ENCODE measurements at places on chromosomes 6 and 20.

DNA sequence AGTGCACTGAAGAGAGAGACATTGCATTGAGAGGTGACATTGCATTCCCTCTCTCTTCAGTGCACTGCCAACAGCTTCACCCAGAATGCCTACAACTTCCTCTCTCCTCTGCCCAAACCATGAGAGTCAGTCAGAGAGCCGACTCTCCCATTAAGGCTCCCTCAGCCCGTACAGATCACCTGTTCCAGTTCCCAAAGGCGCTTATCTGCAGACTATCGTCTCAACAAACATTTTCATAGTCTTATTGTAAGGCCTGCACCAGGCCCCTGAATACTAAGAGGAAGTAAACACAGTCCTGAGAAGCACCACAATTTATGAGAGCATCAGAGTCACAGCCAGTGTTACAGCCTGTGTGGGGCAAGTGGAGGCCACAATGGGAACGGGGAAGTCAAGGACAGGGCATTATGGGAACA, 53.7 kb downstream of the GFOD1 start:
- no peak for DNase-seq

DNA sequence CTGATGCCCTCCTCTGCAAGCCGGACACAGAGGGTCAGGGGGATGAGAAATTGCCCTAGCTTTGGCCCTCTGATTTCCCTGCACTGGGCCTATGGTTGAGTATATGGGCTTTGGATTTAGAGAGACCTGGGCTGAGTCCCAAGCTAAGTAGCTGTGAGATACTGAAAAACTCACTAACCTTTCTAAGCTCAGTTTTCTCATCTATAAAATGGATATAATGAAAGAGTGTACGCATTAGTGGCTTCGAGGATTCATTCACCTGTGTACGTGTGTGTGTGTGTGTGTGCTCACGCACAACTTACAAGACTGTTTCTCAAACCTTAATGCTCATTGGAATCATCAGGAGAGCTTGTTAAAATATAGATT, 12.7 kb upstream of the RBPJL start:
- no peak for DNase-seq

DNA sequence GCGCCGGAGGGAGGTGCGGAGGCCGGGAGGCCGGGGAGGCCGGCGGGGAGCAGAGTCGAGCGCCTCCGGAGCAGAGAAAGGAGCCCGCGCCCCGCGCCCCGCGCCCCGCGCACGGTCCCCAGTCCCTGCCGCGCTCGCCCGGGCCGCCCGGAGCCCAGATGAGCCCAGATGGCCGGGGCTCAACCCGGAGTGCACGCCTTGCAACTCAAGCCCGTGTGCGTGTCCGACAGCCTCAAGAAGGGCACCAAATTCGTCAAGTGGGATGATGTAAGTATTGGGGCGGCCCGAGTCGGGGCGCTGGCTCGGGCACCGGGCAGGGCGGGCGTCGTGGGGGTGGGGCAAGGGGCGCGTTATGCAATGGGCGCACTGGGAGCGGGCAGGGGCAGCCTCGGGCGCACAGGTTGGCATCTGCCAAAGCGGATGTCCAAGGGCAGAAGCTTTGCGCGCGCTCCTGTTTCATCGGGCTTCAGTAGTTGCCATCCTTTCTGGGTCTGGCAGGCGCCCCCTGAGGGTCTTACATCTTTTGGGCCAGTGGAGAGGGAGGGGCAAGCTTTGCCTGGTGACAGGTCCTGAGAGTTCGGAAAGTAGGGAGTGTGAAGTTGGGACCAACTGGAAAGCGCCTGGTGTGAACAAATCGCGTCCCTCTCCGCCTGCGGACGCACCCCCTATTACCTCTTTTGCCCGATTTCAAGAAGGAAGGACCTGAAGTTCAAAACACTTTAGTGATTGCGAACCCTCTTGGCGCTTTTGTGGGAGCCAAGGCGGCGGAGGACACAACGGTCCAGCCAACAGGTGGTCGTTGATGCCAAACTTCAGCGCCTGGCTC, 631 bp downstream of the PLCB1 start:
- DNase-seq, result no peak

DNA sequence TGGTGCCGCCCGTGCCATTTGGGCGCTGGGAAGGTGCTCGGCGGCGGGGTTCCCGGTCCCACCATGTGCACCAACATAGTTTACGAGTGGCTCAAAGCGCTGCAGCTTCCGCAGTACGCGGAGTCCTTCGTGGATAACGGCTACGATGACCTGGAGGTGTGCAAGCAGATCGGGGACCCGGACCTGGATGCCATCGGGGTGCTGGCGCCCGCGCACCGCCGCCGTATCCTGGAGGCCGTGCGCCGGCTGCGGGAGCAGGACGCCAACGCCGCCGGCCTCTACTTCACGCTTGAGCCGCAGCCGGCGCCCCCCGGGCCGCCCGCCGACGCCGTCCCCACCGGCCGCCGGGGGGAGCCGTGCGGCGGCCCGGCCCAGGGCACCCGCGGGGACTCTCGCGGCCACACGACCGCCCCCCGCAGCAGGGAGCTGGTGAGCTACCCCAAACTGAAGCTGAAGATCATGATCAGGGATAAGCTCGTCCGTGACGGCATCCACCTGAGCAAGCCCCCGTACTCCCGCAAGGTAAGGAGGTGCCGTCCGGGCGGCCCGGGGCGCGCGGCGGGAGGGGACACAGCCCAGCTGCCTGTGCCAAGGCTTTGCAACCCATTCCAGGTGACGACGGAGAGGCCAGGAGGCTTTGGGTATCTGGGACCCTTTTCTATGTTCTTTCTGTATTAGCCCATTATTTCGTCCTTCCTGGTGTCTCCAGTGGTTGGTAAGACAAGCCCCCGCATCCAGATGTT, 547 bp downstream of the SAMD5 start:
- DNase-seq, result no peak

DNA sequence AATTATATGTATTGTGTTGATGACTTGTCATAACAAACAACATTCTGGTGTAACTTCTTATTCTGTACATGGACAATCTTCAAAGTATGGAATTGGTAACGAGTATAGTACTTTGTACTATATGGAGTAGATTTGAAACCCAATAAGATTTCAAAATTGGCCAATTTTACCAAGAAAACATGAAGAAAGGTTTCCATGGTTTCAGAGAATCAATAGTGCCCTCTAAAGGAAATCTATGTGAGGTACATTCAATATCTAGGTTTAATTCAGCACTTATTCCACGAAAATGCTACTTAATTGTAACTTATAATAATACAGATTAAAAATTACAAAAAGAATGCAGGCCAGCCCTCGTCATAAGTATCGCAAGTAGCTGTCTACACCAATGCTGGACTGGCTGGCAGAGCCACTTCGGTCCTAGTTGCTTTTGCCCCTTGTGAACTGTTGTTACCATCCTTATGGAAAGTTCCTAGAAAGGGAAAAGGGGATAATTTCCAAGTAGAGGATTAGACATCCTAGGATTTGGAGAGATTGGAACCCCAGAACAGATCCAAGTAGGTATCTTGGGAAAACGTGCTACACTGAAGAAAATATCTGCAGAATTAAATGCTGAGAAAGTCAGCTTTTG, 70.9 kb downstream of the LCA5 start:
- DNase-seq, result no peak

- DNase-seq, result no peak
These were observed 140.1 kb upstream of the SNX9 start for GRCh38 chr6:157682856-157683481.

DNA sequence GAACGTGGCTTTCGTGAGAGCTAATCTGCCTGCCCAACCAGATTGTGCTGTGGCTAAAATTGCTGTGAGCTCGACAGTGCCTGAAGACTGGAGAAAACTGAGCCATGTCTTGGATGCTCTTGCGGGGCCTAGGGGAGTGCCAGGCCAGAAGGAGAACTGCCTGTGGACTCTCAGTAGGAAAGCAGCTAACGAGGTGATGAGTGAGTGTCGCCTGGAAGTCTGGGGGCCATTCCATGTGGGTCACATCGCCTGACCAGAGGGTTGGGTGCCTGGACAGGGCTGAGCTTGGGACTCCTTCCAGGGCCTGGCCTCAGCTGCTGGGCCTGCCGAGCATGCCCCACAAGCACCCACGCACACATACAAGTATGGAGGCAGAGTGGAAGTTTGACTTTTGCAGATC, 166.5 kb downstream of the VEGFA start:
- no peak for DNase-seq

DNA sequence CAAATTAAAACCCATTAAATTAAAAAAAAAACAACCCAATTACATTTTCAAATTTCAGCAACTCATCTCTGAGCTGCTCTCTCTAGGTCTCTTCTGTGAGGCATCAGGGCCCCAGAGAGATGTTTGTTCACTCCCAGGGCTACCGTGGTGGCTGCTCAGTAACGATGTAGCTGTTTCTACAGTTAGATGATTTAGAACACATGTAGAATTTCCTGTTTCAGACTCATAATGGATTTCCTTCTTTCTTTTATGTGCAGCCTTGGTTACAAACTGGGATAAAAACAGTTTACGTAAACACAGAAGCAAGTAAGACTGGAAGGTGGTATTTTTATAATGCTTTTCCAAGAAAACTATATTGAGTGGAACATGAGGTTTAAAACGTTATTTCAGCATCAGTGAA, 116.1 kb upstream of the CCN2 start:
- DNase-seq, result no peak

DNA sequence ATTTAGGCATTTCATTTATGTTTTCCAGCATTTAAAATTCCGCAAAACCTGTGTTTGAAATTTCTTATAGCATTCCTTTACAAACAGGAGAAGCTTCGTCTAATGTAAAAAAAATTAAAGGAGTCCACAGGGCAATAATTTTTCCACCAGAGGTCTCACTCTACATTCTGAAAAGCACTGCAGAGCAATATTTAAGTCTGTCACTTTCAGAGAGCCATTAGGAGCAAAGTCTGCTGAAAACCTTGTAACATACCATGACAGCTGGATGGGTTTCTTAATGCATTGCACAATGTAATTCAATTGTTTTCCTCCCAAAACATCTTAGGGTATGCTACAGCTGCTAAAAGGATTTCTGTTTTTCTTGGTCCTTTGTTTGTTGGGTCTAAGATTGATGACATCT, 18.0 kb downstream of the BAG2 start:
- no peak for DNase-seq

DNA sequence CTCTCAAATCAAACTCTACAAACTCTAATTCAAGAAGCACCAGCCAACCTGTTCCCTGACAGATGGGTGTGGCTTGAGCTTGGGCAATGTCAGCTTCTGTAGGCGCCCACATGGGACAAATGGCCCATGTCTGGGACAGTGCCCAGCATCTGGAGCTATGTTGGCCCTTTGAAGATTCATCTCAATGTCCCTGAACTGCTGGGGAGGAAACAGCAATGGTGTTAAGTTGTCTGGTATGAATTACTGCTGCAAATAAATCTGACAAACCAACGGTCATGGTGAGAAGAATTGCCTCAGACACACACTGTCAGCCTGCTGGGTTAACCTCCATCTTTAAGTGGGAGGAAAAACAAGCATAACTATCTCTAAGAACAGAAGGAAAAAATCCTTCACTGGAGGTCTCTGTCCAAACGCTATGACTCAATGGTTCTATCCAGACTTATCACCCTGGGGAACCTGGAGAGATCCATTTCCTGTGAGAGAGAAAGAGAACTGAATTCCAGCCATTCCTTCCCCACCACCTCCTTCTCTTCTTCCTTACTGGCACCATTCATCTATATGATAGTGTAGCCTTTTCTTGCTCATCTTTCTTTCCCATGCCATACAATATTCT, 274.9 kb downstream of the CDH26 start:
- no peak for DNase-seq

- DNase-seq, result no peak
These were observed 685.7 kb downstream of the BCKDHB start for GRCh38 chr6:80792151-80792550.

DNA sequence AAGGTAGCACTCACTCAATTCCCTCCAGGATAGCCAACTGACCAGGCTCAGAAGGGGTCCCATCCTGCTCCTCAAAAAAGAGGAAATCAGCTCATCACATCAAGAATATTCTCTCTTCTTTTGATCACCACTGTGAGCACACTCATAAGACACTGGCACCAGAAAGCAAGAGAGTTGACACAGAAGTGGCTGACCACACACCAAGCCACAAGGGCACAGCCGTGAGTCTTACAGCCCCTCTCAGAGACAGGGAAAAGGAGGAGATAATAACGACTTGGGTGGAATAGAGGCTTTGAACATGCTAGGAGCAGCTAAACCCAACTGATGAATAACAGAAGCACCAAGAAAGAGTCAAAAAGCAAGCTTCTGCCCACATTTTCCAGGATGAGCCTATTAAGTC, 249.1 kb upstream of the PREP start:
- DNase-seq, result no peak

GRCh38 chr6:168116975-168117899, 38.2 kb upstream of the FRMD1 start:
- DNase-seq, result no peak

DNA sequence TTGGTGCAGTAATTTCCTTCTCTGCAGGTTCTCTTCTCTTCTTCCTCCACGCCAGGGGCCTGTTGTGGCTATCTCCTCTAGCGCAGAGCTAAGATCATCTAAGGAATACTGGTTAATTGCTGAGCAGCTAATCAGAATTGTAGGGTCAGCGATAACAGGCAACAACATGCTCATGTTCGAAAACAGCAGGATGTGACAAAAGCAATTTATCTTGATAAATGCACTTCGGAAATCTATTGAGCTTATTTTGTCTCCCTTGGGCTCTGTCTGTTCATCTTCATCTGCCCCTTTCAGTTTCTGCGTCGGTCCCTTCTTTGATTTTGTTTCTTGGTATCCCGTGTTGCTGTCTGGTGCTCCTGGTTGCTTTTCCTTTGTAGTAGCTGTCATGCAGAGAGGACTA, 67.3 kb upstream of the MAP3K7 start:
- no peak for DNase-seq

DNA sequence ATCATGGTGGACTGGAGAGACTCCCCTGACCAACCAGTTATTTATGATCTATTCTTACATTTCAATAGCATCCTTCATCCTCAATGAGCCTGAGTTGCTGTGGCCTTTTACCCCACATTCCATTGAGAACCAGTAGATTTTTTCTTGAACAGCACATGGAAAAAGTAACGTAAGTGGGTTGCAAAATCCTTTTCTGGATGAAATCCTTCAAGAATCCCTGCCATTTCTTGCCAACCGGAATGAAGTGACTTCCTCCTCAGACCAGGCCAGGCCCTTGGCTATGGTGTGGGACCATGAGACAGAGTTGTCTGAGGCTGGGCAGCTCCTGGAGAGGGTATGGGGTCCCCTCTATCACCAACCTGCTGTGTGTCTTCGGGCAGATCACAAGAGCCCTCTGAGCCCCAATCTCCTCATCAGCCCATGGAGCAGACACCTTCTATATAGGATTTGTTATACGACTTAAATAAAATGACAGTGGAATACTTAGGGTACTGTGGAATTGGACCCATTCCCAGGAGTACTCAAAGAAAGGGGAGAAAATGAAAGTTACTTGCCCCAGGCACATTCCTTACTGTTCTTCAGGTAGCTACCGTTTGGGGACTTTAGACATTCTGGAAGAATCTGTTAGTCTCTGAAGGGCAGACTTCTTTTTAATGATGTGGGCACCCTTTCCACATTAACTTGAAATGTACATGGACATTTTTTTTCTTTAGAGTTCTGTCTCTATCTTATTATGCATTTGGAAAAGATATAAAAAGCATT, 10.9 kb downstream of the EYA2 start:
- DNase-seq, result no peak

DNA sequence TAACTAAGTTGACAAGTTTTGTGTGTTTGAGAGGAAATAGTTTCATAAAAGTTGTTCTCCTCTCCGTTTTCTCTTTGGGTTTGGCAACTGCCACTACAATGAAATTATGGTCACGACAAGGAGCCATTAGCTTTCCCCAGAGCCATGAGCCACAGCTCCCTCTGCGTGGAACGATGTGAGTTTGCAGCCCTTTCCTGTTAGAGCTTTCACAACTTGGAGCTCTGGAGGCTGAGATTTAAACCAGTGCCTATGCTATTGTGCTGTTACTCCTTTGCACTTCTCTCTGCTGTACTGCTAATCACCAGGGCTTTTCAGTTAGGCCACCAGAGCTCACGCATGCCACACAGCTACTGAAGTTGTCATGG, 29.3 kb upstream of the TXNDC5 start:
- no peak for DNase-seq
